D721Med (cell line): ENCODE measurements at places on chromosomes 3 and 15.

DNA sequence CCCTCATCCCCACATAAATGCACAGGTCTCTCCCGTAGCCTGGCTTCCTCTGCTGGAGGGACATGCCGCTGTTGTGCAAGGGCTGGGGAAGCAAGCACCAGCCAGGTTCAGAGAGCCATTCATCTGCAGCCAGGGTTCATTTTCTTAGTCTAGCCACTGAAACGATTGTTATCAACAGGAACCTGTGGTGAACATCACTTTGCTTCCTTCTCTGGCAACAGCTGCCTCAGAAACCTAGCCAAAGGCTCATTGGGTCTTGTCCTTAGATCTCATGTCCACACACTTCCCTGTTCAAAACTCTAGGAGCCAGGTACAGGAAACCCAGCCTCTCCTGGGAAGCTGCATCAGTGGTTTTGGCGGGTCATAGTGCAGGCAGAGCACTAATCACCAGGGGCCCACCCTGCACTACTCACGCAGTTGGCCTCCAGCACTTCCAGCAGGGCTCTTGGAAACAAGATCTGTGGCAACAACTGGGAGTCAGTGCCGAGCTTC, 47.0 kb downstream of the OXNAD1 start:
- DNase-seq = no peak

DNA sequence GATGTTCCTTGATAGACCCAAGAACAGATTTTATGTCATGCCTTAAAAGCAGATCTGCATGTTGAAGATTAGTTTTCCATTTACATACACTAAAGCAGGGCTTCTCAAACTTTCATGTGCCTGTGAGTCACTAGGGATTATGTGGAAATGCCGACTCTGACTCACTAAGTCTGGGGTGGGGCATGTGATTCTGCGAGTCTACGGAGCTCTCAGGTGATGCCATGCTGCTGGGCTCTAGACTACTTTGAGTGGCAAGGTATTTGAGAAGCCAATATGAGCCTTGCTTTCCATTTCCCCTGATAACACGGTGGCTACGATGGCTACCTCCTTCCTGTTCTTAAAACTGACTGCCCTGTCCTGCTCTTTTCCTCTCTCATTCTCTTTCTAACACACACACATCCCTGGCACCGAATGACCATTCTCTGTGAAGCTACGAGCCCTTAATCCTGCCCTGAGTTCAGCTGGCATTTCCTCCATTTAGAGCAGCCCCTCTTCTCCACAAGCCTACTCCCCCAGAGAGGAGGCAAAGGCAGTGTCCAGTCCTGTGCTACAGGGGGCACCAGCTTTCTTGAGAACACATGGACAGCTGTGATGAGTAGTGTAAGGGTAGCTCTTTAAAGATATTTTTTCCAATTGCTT, 39.7 kb upstream of the PYGO1 start:
- DNase-seq = no peak

GRCh38 chr15:31458596-31459399, 132.2 kb downstream of the KLF13 start:
- DNase-seq = no peak

DNA sequence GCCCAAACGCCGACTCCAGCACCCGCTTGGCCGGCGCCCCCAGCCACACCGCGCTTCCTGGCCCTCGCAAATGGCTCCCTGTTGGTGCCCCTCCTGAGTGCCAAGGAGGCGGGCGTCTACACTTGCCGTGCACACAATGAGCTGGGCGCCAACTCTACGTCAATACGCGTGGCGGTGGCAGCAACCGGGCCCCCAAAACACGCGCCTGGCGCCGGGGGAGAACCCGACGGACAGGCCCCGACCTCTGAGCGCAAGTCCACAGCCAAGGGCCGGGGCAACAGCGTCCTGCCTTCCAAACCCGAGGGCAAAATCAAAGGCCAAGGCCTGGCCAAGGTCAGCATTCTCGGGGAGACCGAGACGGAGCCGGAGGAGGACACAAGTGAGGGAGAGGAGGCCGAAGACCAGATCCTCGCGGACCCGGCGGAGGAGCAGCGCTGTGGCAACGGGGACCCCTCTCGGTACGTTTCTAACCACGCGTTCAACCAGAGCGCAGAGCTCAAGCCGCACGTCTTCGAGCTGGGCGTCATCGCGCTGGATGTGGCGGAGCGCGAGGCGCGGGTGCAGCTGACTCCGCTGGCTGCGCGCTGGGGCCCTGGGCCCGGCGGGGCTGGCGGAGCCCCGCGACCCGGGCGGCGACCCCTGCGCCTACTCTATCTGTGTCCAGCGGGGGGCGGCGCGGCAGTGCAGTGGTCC, 3.5 kb downstream of the ISLR2 start:
- no peak for DNase-seq

- no peak for DNase-seq
These were observed 29.6 kb downstream of the MGLL start for GRCh38 chr3:127792541-127793292.

GRCh38 chr15:74977599-74977998, 17.8 kb upstream of the SCAMP5 start:
- DNase-seq = no peak

DNA sequence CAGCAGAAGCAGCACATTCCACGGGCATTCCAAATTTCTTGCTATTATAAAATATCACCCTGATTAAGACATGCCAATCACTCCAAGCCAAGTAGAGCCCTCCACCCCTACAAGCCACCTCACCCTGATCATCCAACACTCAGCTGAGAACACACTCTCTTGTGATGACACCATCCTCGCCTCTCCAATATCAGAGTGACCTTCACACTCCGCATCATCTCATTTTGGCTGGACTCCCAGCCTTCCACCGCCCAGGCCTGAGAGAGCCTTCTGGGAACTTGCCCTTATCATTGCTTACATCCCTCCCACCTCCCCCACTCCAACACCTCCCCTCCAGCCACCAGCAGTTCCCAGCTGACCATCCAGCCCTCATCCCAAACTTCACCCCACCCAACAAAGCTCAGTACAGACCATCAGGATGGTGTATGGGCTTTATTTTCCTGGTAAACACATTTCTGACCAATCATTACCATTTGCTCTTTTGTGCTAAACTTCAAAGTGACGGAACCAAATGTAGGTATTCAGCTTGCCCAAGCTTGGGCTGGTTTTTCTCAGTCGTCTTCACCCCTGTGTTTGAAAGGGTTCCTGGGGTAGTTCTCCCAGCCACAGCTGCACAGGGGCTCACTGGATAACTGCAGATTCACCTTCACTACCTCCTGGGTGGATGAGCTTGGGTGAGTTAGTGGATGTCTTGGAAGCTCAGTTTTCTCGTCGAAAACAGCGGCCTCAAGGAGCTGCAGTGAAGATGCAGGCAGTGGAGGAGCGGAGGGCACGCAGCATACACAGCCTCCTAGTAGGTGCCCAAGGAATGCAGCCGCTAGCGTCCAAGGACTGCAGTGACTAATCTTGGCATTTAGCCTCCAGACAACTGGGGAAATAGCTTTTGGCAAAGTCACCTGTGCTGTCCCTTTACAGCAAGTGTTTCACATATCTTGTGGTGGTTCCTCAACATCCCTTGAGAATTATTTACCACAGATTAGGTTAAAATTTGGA, 115.1 kb downstream of the LIPC start:
- DNase-seq = no peak

GRCh38 chr3:11478167-11478566, 165.5 kb downstream of the VGLL4 start:
- no peak for DNase-seq

- DNase-seq = no peak
These were observed 69.1 kb upstream of the SEC13 start for GRCh38 chr3:10389995-10390394.

GRCh38 chr3:150806185-150806835, 43.3 kb upstream of the SIAH2 start:
- DNase-seq = no peak

DNA sequence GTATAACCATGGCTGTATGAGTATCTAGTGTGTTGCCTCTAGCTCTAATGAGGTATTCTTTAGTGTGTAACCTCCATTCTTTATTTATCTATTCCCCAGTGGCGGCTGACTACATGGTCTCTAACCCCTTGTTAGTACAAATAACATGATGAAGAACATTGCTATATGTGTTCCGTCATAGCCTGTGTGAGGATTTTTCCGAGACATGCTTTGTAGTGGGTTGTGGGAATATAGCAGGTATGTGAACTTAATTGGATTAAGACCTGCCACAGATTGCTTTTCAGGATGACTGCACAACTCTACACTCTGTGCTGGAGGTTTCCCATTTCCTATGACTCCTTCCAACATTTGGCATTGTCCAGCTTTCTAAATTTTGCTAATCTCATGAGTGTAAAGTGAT, 563.4 kb downstream of the ROBO1 start:
- no peak for DNase-seq

DNA sequence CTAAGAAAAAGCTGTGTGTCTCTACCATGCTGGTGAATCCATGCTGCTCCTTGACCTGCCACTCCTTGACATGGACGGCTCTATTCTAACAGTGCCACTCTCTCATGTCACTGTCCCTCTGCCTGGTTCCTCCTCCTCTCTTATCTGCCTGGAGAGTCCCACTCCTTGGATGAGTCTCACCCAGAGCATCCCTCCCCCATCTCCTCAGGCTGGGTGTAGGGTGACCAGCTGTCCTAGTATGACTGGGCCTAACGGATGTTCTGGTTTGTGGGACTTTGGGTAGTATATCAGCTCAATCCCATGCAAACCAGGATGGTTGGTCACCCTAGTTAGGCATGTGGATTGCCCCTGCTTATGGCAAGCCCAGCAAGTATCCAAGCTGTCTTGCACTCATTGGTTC, 54.3 kb downstream of the LIPC start:
- DNase-seq = no peak

DNA sequence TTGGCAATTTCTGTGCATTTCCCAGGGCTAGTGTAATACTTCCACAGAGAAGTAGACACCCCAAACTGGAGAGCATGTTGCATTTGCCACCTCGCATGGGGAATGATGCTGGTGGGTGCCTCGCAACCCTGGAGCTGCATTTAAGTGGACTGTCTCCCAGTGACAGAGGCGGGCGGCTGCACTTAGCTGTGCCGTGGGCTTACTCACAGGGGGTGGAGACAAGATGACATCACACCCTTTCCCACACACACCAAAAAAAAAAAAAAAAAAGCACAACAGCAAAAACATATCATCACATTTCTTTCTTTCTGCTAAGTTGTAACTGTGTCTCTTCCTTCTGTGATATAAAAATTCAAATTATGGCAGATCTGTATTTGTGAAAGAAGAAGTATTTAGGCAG, at the start of gene ABI3BP:
Gene ABI3BP (minus strand): TSS at position 113 of the 400 bp plus-strand sequence. CDS start 37 bp downstream, at position 76.
- DNase-seq = no peak

- DNase-seq = no peak
These were observed 38.5 kb downstream of the TMEM41A start for GRCh38 chr3:185460309-185460708.

GRCh38 chr3:133211449-133211848, 173.3 kb downstream of the TMEM108 start:
- no peak for DNase-seq

DNA sequence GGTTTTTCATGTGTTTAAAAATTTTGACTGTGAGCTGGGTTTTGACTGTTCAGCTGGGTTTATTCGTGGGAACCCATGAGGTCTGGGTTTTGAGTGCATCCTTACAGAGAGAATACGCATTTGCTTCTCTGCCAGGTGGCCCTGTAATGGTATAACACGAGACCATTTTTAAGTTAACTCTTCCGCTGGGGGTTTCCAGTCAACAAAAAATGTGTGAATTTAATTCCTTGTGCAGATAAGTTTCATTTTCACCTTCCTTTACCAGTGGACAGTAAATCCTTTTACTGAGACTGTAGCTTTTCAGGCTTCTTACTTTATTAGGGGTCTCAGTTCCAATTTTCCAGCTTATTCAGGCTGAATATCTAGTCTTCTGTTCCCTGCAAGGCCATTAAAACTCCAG, 149.6 kb downstream of the OPA1 start:
- DNase-seq = no peak

GRCh38 chr15:40053831-40054604, 15.0 kb upstream of the SRP14 start:
- DNase-seq = no peak

DNA sequence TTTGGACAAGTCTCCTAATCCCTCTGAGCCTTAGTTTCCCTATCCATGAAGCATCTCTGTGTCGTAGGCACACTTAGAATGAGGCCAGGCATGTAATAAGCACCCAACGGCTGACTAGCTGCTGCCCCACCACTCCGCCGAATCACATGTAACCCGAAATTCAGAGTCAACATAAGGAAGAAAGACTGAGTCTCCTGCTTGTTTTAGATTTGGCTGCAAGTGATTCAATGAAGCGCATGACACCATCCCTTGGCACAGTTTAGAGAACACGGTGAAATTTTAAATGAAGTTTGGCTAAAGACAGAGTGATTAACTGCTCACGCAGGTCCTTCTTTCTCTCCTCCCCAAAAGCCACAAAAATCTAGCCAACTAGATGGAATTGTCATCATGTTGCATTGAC, 279.2 kb downstream of the TLE3 start:
- no peak for DNase-seq

DNA sequence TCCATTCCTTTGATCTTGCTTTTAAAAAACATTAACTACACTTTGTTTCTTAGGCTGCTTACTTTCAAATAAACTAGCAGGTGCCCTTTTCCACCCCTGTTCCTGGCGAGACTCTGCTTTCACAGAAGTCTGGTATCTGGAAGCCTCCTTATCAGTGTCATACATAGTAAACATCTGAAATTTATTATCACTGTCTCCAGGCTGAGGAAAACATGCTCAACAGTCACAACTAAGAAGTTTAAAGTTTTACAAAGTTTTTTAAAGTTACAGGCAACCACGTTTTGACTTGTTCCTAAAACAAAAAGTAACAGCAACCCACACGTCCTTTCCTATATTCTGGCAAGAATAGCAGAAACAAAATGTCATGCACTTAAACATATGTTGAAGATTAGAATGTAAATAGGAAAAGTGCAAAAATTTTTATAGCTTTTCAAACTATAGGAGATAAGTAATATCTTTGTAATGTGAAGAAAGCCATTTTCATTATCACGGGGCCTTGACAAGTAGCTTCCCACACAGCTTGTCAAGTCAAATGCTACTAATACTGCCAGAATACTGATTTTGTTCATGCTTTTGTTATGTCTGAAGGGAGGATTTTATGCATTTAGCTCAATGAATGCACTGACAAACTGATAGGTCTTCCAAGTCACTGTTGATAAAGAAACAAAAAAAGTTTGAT, 275.2 kb upstream of the KCNMB2 start:
- no peak for DNase-seq

- DNase-seq = no peak
These were observed 342.0 kb upstream of the CTDSPL start for GRCh38 chr3:37519661-37520060.

DNA sequence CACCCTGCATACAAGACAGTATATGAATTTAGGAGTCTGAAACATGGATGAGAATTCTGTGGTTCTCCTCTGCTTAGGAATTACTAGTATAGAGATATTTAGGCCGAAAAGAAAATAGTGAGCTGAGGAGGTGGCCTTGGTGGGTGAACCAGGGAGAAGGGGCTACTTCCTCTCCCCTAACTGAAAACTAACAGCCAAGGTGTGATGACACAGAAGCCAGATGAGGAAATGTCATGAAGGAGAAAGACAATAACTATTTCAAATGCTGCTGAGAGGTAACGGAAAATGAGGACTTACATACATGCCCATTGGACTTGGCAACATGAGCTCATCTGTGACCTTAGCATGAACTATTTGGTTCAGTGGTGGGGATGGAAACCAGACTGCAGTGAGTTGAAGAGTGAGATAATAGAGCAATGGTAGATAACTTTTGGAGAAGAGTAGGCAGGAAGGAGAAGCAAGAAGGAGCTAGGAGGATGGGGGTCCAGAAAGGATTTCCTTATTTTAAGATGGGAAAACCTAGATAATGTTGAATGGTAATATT, 114.4 kb upstream of the TSPAN3 start:
- no peak for DNase-seq

GRCh38 chr3:147159141-147159540, 247.2 kb downstream of the ZIC4 start:
- DNase-seq = no peak
